Activated CD4-positive, alpha-beta T cell treated with anti-CD3 and anti-CD28 coated beads for 36 hours (primary cell): ENCODE measurements at places on chromosomes 6 and 20. TPM values are rescaled to one million over a fixed set of nuclear protein-coding genes. Genes with fewer than 3 reads are reported as not detected.

- no peak for DNase-seq
Observed at GRCh38 chr6:55955684-55956083, 80.3 kb upstream of the BMP5 start.

DNA sequence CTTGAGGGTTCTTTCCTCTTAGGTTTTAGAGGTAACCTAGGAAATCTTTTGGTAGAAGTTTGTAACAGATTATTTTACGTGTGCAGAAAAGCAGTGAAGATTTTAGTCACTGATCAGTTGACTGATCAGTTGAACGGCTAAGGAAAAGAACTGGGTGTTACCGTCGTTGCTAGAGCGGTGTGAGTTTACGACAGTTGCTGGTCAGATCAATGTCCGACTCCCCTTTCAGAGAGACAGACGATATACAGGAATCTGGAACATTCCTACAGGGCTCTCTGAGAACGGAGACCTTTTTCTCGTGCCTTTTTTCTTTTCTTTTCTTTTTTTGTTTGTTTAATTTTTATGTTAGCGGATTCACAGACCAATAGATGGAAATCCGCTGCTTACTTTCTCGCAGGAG, 132.1 kb upstream of the ZNF184 start:
- no peak for DNase-seq

- no peak for DNase-seq
Observed at GRCh38 chr6:56995347-56995902, 40.5 kb downstream of the BEND6 start.

DNA sequence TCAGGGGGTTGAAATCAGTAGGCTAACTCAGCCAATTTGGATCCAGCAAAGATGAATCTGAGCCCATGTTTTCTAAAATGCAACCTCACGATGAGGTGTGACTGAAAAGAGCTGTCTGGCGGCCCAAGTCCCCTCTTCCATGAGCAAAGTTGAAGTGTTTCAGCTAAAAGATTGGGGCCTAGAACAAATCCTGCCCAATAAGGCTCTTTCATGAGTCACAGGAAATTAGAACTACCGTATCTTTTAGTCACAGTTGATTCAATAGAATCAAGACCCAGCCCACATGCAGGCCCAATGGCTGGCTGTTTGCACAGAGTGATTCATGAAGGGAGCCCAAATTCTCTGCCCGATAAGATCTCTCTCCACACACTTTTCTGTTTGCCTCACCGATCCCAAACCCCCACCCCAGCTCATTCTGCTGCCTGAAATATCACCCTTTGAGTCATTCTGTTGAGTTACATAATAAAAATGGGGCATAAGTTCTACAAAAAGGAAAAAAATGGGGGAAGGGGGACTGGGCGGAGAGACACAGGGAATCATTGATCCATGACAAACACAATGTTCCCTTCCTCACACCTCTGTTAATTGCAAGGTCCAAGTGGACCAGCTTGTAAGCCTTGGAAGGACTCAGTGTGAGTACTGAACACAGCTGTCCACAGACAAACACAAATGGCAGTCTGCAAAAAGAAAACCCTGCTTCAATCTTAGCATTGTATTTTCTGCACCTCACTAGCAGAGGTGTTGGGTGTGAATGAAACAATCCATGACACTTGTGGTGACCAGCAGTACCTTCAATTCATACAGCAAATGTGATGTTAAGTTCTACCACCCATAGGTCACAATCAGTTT, 13.8 kb downstream of the FOXQ1 start:
- DNase-seq, result no peak

Gene OPRM1
- not detected for total RNA-seq

Gene HLA-DRA
- total RNA-seq, result 6.0 TPM

Gene TFAP2A
- 0.26 TPM for total RNA-seq

Gene RHAG
- total RNA-seq, result not detected
